ENCODE measurements at places on chromosomes 2 and 18.

- DNase-seq: no peak
Observed at GRCh38 chr2:181041661-181042060, 61.3 kb downstream of the UBE2E3 start.

- DNase-seq: no peak
Observed at GRCh38 chr18:44731530-44732237, 51.0 kb downstream of the SETBP1 start.

DNA sequence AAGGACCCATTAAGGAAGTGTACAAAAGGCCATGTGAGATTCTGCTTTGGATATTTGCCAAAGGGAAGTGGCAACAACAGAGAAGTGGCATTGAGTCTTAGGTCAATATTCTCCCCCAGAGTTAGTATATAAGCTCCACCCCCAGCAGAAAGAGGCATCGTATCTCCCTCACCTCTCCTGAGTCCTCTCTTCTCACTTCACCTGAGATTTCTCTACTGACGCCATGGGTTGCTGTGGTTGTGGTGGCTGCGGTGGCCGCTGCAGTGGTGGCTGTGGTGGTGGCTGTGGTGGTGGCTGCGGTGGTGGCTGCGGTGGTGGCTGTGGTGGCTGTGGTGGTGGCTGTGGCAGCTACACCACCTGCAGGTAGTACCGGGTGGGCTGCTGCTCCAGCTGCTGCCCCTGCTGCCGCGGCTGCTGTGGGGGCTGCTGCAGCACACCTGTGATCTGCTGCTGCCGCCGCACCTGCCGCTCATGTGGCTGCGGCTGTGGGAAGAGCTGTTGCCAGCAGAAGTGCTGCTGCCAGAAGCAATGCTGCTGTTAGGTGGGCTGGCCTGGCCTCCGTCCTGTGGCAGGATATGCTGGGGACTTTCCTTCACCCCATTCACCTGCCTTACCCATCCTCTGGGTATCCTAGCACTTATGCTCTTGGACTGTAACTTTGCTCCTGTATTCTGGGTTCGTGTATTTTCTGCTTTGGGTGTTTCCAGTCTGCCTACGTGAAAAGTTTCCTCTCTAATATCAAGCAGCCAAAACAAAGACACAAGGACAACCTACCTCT lies 5.9 kb downstream of the SCYGR3 start:
- DNase-seq: peak; percentile 21

- no peak for DNase-seq
Observed at GRCh38 chr2:219252570-219252899, 508 bp upstream of the TUBA4B start.

GRCh38 chr18:34740101-34740500 lies 30.0 kb downstream of the DTNA start:
- no peak for DNase-seq

DNA sequence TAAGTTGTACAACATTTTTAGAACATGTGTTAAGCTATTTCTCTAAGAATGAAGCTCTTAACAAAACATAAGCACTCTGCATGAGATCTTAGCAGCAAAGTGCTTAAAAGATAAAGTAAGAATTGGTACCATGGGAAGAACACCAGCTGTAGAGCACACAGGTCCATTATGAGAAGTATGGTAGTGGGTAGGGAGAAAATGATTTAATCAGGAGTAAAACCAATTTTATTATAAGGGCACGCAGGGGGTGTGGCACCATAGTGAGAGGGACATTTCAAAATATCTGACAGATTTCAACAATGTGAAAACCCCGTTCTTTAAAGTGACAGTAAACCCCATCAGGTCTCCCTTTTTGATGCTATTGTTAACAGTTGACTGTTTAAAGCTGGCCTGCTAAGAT lies 492.9 kb downstream of the ARHGAP15 start:
- DNase-seq: no peak

GRCh38 chr18:67290421-67290820 lies 226.1 kb downstream of the DSEL start:
- DNase-seq: no peak

DNA sequence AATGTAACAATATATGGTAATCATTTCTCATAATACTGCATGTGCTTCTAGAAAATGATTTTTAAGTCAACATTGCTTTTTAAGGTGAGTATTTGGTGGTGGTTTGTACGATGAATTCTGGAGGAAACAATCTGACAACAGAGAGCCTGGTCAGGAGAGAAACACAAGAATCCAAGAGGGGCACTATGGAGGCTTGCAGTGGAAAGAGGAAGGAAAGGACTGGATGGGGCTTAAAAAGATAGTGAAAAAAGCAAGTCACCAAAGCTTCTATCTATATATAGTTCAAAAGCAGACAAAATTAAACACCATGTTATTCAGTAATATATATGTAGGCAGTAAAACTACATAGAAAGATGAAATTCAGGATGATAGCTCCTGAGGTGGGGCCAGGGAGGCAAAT lies 109.4 kb upstream of the SERTAD2 start:
- DNase-seq: no peak

- no peak for DNase-seq
Observed at GRCh38 chr18:74073957-74074667, 73.5 kb downstream of the FBXO15 start.

- no peak for DNase-seq
Observed at GRCh38 chr2:223042704-223043118, 9.3 kb upstream of the KCNE4 start.

DNA sequence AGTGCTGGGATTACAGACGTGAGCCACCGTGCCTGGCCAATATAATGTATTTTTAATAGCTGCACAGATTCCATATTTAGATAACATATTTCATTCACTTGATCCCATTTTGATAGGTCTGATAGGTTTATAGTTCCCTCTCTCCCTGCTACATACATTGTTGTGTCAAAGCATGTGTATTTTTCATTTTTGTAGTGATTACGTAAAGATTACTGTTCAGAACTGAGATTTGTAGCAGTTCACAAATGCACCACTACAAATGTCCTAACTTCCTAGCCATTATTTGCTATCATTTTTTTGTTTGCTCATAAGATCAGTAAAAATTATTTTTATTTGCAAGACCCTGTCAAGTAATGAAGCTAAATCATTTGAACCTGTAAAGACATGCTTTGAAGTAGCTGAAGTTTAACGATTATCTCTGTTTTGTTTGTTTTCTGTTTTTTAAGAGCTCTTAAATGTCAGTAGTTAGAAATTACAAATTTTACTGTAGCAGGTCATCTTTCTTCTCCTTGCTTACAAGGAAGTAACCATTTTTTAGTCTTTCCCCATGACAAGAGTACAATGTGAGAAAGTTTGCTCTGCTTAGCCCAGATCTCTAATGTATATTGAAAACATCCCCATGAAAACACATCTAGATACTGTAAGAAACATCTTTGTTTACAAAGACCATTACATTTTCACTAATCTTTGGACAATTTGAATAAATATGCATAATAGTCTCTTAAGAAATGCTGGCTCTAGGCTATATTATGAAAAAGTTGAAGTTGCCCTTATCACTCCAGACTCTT lies 54.1 kb downstream of the EML4 start:
- no peak for DNase-seq

DNA sequence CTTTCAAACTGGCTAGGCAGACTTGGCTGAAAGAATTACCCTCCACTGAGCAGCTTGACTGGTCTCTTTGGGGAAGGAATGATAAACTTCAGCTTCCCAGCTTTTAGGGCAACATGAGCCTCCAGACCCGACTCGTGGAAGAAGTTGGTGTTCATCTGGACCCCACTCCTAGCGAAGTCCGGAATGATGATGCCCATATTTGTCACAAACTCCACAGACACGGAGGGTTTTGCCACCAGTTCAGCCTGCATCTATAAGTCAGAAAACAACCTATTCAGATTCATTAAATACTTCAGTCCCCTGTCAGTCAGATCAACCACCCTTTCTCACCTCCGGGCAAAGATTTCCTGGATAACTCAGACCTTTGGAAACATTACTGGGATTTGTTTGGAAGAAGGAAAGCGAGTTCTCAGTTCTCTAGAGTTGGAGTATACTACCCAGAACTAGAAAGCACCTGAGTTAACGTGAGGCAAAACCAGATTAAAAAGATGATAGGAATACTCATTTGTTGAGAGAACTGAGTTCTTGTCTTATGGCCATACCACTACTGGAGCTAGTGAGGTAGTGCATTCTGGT lies 21.0 kb downstream of the APOB start:
- no peak for DNase-seq

- no peak for DNase-seq
Observed at GRCh38 chr2:85255813-85256594, 71.8 kb downstream of the TGOLN2 start.
